Esophagus squamous epithelium (tissue), 5 donors: ENCODE measurements at places on chromosomes 7 and 10.
A peak's percentile ranks its signal among the peaks of the same experiment; 100 is the strongest.

DNA sequence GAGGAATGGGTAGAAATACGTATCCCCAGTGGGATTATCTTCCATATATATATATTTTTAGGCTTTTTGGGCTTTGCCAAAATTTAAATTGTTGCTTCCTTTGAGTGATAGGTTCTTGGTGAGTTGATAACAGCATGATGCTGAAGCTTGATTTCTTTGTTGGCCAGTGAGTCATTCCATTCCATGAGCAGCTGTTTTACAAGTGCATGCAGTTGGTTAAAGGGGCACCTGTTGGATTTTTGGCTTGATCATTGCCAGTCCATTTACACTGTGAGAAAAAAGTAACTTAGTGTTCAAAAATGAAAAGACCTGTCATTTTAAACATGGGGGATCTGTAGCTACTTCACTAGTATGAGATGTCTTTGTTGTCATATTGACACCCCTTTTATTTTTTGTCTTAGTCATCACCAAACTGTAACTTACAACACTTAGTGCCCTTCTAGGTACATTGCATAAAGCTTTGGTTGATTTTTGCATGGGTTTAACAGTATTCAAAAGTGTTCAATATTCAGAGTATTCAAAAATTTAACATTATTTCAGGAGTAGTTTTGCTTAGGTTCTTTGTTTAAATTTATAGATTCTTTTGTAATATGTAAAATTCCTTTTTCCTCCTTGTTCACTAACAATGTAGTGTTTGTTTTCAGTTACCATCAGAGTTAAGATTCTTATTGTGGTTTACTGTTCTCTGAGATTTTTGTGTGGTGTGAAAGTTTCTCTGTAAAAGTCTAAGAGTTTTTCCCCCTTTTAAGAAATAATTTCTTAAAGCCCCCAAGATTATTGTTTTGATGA lies 8.8 kb downstream of the AKAP9 start:
- no peak overlapping the region for H3K4me3 ChIP-seq
- H3K4me1 ChIP-seq = peaks cover 32% of the 10 kb centered on the region
- no peak for DNase-seq

GRCh38 chr10:24209946-24210491 lies 1.1 kb downstream of the KIAA1217 start:
- peak overlapping the region; percentile 91 for H3K27ac ChIP-seq
- peaks cover 16% of the 10 kb centered on the region for H3K4me1 ChIP-seq
- no peaks in the 10 kb centered on the region for H3K36me3 ChIP-seq
- peak overlapping the region; percentile 54 for H3K4me3 ChIP-seq

GRCh38 chr7:12469568-12469967 lies 65.9 kb upstream of the VWDE start:
- H3K4me1 ChIP-seq = no peaks in the 10 kb centered on the region
- no peak overlapping the region for H3K4me3 ChIP-seq
- no peaks in the 10 kb centered on the region for H3K27me3 ChIP-seq

DNA sequence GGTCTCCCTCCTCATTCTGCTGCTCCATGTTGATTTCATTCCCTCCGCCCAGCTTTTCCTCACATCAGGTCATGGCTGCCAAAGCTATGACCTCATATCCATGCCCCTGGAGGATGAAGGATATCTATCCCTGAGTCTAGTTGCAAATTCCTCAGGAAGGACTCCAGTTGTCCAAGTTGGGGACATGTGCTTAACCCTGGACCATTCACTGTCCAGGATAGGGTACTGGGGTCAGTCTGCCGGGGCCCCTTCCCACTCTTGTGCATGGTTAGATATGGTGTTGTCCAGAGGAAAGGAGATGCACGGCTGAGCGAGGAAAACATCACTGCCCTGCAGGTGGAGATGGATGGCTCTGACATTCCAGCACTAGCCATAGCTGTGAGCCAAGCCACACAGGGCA lies 51.9 kb upstream of the COMTD1 start:
- DNase-seq = no peak
- no peaks in the 10 kb centered on the region for H3K36me3 ChIP-seq
- no peak overlapping the region for H3K27ac ChIP-seq
- H3K4me1 ChIP-seq = peaks cover 14% of the 10 kb centered on the region
- H3K4me3 ChIP-seq = no peak overlapping the region

DNA sequence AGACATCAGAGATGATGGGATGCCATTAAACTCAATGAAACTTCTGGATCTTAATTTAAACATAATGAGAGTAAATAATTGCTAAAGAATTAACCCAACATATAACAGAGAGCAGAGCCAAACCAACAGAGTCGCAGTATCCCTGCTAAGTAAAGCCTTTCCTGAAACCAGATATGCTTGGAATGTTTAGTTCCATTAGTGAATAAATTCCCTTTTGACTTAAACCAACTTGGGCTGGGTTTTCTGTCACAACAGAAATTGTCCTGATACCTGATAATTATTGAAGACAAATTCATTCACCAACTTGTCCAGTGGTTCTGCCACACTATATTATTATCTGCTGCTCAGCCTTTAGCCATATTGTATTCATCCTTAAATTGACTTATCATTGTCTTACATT lies 286.7 kb downstream of the FZD1 start:
- H3K36me3 ChIP-seq = no peaks in the 10 kb centered on the region
- no peak overlapping the region for H3K4me3 ChIP-seq
- H3K27ac ChIP-seq = no peak overlapping the region
- peaks cover 12% of the 10 kb centered on the region for H3K4me1 ChIP-seq

DNA sequence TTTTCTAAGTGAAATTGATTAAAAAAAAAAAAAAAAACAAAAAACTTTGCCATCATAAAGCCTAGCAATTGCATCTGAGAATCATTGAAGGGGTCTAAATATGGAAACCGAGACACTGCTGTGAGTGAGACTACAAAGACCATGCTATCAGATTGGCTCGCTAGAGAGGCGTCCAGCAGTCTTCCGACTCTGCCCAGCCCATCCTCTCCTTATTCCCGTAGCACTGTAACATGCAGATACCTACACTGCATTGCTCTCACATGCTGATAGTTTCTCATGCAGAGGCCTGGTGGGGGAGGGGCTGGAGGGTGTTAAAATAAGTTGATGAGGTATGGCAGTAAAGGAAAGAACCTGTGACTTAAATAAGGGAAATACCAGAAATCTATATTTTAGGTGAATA lies 130.7 kb downstream of the NRF1 start:
- H3K4me3 ChIP-seq = no peak overlapping the region

GRCh38 chr7:108328174-108328651 lies 128.0 kb downstream of the NRCAM start:
- H3K36me3 ChIP-seq = no peaks in the 10 kb centered on the region
- H3K4me1 ChIP-seq = no peaks in the 10 kb centered on the region
- H3K27me3 ChIP-seq = no peaks in the 10 kb centered on the region
- H3K27ac ChIP-seq = no peak overlapping the region
- H3K4me3 ChIP-seq = no peak overlapping the region
- no peak for DNase-seq

- no peaks in the 10 kb centered on the region for H3K36me3 ChIP-seq
- no peaks in the 10 kb centered on the region for H3K4me1 ChIP-seq
- DNase-seq = no peak
- no peak overlapping the region for H3K27ac ChIP-seq
Measured at GRCh38 chr7:73341877-73342276, 13.9 kb downstream of the FKBP6 start.

GRCh38 chr7:157238087-157238486 lies 98.7 kb upstream of the DNAJB6 start:
- H3K27ac ChIP-seq = no peak overlapping the region
- no peaks in the 10 kb centered on the region for H3K27me3 ChIP-seq
- H3K4me1 ChIP-seq = no peaks in the 10 kb centered on the region
- DNase-seq = no peak
- no peak overlapping the region for H3K4me3 ChIP-seq

GRCh38 chr7:130387628-130388403 lies 7.5 kb downstream of the CPA1 start:
- no peaks in the 10 kb centered on the region for H3K36me3 ChIP-seq
- no peaks in the 10 kb centered on the region for H3K27me3 ChIP-seq
- no peaks in the 10 kb centered on the region for H3K4me1 ChIP-seq
- no peak overlapping the region for H3K4me3 ChIP-seq
- H3K27ac ChIP-seq = no peak overlapping the region
- no peak for DNase-seq

DNA sequence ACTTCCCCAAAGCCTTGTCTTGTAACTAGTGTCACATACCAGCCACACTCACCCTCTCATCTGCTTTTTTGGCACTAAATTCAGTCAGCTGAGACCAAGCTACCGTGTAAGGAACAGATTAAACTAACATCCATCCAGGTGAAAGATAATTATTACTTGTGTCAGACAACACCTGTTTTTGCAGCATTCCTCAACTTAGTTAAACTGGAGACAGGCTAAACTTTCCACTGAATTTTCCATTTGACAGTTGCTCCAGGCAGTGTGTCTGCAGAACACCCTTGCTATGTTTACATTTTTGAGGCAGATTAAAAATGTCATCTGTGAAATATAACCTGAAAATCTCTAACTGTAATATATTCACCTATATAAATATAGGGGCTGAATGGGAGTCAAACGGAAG lies 73.6 kb downstream of the CYP26A1 start:
- H3K27ac ChIP-seq = no peak overlapping the region
- DNase-seq = no peak
- H3K4me1 ChIP-seq = no peaks in the 10 kb centered on the region
- no peaks in the 10 kb centered on the region for H3K27me3 ChIP-seq
- H3K4me3 ChIP-seq = no peak overlapping the region
- no peaks in the 10 kb centered on the region for H3K36me3 ChIP-seq

DNA sequence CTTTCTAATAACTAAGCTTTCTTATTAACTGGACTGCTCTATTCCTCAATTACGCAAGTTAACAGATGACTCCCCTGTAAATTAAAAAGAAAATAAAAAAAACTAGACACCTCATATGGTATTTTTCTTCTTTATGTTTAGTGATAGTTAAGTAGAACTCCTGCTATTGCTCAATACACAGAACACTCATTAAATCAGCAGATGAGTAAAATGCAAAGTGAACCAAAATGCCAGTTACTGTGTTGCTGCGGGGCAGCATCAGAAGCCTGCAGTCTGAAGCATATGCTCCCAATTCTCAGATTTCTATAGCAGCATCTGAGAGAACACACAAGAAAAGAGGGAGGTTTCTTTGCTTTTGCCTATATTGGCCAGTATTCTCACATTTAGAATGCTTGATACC lies 28.4 kb downstream of the CDK6 start:
- H3K27me3 ChIP-seq = no peaks in the 10 kb centered on the region
- H3K36me3 ChIP-seq = no peaks in the 10 kb centered on the region
- peaks cover 46% of the 10 kb centered on the region for H3K4me1 ChIP-seq
- H3K27ac ChIP-seq = no peak overlapping the region
- DNase-seq = no peak
